ENCODE measurements at places on chromosomes 5 and 9. TPM values are rescaled to one million over a fixed set of nuclear protein-coding genes. Genes with fewer than 3 reads are reported as not detected.

DNA sequence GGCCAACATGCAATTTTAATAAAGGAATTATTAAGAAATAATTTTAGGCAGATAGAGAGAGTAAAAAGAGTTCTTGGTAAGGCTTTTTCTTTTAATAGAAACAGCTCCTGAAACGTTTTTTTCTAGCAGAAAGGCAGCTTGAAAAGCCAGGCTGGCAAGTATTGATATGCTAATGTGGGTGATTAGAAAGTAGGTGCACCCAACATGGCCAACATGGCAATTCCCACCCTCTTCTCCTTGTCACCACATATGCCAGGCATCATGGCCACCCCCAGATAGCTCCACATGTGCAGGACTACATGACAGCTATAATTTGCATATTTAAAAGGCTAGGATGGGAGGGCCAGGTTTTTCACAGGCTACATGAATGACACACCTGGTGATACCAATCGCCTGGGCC is 615.2 kb downstream of the PTPRD start:
- DNase-seq, result no peak

DNA sequence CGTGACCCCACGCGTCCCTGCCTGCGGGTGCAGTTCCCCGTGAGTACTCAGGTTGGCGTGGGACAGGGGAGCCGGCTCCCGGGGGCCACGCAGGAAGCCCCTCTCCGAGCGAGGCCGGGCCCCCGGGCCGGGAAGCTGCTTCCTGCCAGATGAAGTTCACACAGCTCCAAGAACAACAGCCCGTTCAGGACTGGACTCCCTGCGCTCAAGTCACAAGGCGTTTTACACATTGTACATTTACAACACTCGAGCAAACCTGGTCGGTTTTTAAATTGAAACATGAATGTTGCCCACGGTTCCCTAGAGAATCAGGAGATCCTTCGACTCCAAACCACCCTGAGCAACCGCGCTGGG is 22.4 kb downstream of the SLC9A3 start:
- peak; percentile 32 for DNase-seq

GRCh38 chr9:133969681-133970580 is 22.2 kb downstream of the VAV2 start:
- no peak for DNase-seq

The MSANTD3 gene
- 15.0 TPM for polyA plus RNA-seq

The BTNL3 gene
- polyA plus RNA-seq, result not detected

The PCDHA11 gene
- 0.04 TPM for polyA plus RNA-seq

DNA sequence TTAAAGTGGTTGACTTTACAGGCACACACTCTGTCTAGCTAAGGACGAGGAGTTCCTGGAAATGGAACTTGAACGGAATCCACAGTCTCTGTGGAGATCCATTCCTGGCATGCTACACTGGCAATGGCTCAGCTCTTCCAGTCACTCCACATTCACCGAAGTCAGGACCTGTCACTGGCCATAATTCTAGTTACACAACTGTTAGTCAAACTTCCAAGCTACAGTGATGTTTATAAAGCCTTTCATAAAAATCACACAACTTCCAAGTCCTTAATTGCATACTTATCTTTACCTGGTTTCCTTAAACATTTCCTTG is 15.7 kb downstream of the CDC14B start:
- peak; percentile 73 for DNase-seq

DNA sequence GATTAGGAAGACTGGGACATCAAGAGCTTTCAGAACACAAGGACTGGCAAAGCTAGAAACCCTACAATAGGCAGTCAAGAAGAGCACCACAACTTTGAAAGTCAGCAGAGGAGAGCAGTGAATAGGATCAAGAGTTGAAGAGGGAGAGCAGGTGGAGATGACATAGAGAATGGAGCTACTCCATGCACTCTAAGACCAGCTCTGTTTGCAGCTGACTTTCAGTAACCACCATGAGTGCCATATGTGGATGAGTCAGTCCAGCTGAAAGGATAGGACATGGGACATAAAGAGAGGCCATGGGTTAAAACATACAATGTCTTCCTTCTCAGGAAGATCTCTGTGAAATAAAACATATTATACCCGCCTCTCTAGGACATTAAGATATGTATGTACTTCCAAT is 289.1 kb upstream of the KLF4 start:
- peak; percentile 71 for DNase-seq

GRCh38 chr5:1860949-1861348 is 21.8 kb downstream of the IRX4 start:
- DNase-seq, result no peak

The DYNC2I2 gene
- polyA plus RNA-seq, result 49.7 TPM

GRCh38 chr5:161889971-161890370 is 42.1 kb downstream of the GABRA1 start:
- peak; percentile 5 for DNase-seq

The TTC16 gene
- polyA plus RNA-seq, result 0.08 TPM

The DOLK gene
- 9.2 TPM for polyA plus RNA-seq

DNA sequence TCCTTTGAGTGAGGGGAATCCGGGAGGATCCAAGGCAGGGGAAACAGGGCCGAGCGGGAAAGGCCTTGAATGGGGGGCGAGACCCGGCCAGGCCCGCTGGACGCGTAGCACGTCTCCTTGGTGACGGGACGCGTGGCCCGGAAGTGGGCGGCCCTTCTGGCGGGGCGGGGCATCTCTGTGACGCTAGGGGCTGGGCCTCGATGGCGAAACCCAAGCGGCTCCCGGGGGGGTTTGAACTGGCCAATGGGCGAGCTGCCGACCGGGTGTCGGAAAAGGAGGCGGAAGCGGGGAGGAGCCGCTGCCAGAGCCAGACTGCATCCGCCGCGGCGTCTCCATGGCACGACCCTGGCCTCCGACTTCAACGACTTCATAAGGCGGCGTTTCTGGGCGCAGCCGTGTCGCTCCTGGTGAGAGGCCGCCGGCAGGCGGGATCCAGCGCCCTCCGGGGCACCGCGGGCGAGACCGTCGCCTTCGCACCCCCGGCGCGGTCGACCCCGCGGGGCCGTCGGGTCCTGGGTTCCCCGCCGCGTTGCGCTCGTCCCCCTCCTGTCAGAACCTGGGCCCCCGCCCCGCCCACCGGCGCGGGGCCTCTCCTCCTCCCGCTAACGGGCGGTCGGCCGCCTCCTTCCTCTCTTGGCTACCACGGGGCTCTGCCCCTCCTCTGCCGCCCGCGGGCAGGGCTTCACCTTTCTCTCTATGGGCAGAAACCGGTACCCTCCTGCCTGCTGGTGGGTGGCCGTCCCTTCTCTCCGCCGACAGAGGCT is at the start of gene ODF2:
TSS of gene ODF2 (plus strand) at position 158 of the 764 bp plus-strand sequence. CDS start at position 244, 86 bp downstream.
- peak; percentile 99 for DNase-seq

- DNase-seq, result no peak
These were observed 162.2 kb downstream of the OLFM1 start for GRCh38 chr9:135249711-135250110.

- no peak for DNase-seq
These were observed 200.9 kb downstream of the AUH start for GRCh38 chr9:91160599-91161464.

- DNase-seq, result no peak
These were observed 561.1 kb downstream of the EBF1 start for GRCh38 chr5:158538506-158539074.

The LOX gene
- 33.3 TPM for polyA plus RNA-seq

DNA sequence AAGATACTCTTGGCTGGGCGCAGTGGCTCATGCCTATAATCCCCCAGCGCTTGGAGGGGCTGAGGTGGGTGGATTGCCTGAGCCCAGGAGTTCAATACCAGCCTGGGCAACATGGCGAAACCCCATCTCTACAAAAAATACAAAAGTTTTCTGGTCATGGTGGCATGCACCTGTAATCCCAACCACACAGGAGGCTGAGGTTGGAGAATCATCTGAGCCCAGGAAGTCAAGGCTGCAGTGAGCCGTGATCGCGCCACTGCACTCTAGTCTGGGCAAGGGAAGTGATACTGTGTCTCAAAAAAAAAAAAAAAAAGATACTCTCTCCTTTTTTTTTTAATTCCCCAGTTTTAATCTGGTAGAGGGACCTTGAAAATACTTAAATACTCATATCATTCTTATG is 15.0 kb downstream of the ANKRD33B start:
- no peak for DNase-seq

DNA sequence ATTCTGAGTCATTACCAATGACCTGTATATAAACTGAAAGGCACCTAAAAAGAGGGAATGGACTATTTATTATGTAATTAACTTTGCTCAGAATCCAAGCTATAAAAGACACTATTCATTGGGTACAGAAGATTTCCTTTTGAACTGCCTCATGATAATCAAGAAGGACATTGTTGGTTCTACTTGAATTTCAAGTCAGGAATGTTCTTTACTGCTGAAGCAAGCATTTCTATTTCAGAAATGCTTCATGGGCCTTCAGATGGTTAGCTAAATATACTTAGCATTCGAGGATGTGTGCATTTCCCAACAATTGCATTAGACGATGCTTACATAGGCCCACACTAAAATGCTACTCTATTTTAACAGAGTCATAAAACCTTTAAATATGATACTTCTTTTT is 658.2 kb upstream of the DMAC1 start:
- peak; percentile 15 for DNase-seq

DNA sequence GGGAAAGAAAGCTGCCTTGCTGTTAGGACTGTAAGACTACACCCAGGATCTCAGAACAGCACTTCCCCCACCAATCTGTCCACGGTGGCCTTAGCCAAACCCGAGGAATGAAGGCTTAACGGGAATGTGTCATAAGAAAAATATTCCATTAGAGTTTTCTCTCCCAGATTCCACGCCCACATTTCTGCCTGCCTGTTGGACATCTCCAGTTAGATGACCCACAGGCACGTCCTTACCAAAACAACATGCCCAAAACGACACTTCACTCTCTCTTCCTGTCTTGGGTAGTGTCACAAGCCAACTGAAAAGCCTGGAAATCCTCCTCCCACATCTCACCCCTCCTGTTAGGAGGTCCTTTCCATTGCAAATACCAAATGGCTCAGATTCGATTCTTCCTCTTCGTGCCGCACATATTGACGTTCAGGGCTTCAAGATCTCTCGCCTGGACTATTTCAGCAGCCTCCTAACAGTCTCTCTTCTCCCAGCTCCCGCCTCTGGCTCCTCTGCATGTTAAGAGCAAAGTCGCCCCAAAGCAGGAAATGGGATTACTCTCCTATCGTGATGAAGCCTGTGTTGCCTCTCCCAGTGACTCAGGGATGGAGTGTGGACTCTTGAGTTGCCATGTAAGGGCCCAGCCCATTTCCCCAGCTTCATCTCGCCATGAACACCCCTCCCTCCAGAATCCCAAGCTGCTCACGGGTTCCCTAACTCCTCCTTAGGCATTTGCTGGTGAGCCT is 159.3 kb downstream of the NR3C1 start:
- peak; percentile 91 for DNase-seq

GRCh38 chr9:95148208-95148520 is 169.3 kb downstream of the FANCC start:
- no peak for DNase-seq

DNA sequence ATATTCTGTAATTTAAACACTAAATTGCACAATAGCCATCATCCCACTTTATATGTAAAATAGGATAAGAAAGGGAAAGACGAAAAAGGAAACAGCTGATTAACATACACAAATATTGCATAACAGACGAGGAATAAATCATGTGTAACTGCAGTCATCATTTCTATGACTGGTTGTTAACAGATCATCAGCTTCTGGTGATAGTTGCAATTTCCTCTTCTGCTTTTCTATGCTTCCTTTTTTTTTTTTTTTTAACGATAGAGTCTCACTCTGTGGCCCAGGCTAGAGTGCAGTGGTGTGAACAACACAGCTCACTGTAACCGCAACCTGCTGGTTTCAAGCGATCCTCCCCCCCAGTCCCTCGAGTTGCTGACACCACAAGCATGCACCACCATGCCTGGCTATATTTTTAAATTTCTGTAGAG is 22.5 kb upstream of the JAKMIP2 start:
- DNase-seq, result peak; percentile 54

- DNase-seq, result no peak
These were observed 976 bp downstream of the RXFP3 start for GRCh38 chr5:33937017-33937706.

DNA sequence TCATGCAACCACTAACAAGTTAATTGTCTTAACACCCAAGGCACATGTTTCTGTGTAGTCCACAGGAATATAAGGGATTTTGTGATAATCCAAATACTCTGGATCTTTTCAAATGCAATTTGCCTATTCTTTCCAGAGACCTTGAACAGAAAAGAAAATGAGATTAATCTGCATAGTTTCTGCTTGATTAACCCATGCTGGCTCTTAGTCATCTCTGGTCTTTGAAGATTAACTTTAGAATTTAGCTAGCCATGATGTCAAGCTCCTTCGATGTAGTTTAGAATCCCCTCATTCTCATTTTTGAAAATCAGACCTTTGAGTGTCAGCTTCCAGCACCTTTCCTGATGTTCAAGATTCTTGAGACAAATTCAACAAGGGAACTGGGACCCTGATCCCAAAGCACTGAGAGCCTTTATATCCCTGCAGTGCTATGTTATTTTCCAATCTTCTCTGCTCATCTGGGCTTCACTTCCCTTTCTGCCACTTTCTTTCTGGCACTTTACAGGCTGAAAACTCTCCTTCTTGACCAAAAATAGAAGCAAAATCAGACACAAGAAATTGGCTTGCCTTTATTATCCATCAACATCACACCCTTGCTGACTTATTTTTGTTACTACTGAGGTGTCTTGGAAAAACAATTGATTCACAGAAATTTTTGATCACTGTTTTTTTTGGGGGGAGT is 155.5 kb downstream of the PALM2AKAP2 start:
- no peak for DNase-seq

The LHX3 gene
- not detected for polyA plus RNA-seq

DNA sequence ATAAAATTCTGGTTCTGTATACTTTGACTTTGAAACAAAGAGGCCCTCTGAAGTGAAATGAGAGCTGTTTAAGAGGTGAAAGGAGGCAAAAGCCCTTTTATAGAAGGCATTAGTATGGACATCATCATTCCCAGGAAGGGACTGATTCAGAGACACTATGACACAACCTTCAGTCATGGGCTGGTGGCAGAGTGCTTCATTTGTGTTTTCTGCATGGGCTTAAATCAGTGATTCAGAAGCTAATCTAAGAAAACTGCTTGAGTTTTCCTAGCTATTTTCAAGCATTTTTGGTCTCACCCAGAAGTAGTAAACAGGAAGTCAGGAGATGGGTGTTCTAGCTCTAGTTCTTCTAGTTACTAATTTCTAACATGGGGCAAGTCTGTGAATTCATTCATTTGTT is 288.9 kb downstream of the TRPM3 start:
- DNase-seq, result no peak

- no peak for DNase-seq
These were observed 33.6 kb downstream of the NR2F1 start for GRCh38 chr5:93616538-93617174.

DNA sequence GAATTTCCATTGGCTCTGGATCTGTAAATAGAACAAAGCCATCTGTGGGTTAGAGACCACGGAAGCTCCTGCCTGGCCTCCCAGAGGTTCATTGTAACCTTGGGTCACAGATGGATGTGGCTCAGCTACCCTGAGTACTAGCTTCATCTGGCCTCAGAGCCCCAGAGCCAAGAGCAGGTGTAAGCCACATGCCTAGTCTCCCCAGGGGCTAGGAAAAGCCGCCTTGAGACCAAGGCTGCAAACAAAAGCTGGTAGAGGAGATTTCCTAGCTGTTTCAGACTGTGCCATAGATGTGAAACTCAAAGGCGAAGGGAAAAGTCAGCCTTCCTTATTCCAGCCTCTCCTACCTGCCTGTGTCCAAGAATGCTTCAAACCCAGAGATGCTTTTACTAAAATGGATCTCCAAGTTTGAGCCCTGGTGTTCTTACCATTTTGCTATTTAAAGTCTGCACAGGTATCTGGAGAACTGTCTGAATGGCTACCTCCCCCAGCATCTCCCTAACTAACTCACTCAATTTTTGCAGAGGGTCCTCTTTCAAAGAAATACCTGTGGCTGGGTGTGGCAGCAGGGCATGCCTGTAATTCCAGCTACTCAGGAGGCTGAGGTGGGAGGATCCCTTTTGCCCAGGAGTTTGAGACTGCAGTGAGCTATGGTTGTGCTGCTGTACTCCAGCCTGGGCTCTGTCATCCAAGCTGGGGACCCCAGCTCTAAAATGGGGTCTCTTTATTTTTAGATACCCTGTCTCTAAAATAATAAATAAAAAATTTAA is 42.3 kb upstream of the MAP1B start:
- DNase-seq, result no peak

Measured in muscle of leg (tissue), 16 donors.